ENCODE measurements at places on chromosomes 5 and 9.

DNA sequence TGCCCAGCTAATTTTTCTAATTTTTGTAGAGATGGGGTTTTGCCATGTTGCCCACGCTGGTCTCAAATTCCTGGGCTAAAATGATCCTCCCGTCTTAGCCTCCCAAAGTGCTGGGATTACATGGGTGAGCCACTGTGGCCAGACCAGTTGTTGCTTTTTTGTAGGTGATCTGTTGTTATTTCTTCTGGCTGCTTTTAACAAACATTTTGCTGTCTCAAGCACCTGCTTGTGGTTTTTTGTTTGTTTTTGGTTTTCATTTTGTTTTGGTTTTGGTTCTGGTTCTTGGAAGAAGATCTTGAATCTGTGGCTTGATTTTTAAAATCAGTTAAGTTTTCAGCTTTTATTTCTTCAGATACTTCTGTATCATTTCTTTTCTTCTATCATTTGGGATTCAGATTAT lies 21.1 kb downstream of the ERCC6L2 start:
- no peak for DNase-seq

DNA sequence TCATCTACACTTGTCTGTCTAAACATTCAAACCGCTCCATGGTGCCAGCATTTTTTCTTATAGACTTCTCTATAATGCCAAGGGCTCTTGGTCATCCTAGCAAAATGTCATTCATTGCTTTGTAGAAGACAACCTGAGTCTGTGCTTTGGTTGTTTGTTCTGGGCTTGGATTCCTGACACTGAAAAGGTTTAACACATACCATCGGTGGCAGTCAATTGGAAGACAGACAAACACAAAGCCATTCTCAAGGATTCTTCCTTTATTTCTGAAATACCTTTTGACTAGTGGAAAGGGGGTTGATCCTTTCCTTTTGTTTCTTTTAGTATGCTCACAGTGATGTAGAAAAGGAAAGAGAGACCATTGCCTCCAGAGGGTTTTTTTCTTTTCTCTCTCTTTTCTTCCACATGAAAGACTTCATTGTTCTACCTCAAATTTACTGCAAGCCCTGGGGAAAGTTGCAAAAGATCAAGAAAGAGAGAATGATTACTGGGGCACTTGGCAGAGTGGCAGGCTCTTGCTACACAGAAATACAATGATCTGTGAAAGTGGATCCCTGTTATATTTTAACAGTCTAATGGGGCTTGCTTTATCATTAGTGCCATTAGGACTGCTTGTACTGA lies 66.4 kb upstream of the TMC1 start:
- no peak for DNase-seq

- no peak for DNase-seq
Observed at GRCh38 chr5:72112389-72112788, 5.1 kb downstream of the MAP1B start.

DNA sequence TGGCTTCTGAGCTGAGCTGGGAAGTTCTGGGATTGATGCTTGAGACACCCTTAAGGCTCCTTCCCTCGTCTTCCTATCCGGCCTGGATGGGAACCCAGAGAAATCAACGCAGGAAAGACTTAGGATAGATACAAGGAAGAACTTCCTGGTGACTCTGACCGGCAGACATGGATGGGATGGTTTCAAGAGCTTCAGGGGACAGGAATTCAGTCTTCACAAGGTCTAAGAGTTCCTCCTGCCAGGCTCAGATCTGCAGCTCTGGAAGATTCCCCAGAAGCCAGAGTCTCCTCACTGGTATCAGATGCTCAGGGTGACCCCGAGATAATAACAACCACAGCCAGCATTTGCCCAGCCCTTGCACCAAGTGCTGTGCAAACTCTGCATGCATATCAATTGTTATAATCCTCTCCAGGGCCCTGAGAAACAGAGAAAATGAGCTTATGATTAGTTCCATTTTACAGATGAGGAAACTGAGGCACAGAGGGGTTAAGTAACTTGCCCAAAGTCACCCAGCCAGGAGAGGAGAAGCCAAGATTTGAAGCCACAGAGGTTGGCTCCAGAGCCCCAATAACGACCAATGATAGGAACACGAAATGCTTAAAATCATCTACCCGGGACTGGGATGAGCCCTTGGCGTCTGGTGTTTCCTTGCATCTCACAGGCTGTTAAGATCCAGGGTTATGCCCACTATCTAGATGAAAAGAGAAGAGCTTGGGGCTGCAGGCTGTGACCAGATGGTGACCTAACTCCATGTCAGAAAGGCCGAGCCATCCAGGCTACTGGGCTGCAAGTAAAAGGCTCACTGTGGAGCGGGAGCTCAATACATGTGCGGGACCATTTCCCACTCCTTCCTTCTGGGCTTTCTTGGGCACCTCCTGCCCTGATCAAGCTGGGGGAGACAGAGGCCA lies 119.8 kb downstream of the C9orf50 start:
- no peak for DNase-seq

DNA sequence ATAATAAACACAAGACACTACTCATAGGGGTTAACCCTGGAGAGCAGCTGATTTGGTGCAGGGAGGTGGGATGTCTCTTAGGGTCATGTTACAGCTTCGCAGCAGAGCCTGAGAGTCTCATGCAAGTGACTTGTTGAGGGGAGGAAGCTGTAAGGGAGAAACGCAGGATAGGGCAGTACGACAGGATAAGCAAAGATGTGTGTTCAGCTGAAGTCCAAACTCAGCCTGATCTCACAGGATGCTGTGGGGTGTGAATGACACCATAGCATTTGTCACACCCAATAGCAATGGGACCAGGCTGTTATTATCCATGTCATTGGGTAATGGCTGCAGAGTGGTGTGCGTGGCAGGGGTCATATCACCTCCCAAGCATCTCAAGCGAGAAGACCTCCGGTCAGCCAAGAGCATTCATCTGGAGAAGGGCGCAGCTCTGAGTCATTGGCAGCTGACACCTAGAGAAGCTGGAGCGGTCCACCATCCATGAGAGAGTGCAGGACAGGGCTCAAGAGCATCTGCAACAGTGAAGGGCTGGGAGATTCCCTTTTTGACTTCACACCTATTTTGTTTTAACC lies 49.2 kb upstream of the RPL26L1 start:
- DNase-seq: no peak

DNA sequence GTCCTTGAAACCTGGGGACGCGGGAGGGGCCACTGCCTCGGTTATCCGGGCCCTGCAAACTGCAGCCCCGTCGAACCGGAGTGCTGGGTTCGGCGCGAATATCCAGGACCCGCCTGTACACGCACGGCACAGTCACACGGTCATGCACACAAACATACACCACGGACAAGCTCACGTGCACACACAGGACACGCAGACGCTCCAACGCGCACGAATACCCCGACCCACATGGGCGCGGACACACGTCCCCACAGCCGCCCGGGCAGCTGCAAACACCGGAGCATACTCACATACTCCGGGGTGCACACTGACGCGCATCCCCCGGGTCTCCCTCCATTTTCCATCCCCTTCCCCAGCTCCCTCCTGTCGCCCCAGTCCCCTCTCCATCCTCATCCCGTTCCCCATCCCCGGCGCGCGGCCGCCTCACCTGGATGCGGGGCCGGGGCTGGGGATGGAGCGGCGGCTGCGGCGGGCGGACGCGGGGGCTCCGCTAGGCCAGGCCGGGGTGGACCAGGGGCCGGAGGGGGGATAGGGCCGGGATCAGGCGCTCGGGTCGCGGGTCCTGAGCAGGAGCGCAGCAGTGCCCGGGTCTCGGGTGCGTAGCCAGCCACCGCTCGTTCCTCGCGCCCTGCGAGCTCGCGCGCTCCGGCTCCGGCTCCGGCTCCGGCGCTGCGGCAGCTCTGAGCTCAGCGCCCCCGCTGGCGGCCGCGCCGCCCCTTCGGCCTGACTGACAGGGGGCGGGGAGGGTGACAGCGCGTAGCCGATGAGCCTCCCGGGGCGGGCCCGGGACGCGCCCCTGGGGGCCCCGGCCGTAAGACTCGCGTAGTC lies at the start of the genes EIF4E1B and SNCB:
TSS of gene EIF4E1B (plus strand) at position 823 of the 828 bp plus-strand sequence. CDS start 12,113 bp downstream, outside the sequence.
TSS of gene SNCB (minus strand) at position 682 of the 828 bp plus-strand sequence. CDS start 880 bp downstream, outside the sequence.
- DNase-seq: no peak

GRCh38 chr9:73162987-73163768 lies 11.5 kb downstream of the ANXA1 start:
- DNase-seq: no peak

- DNase-seq: no peak
Observed at GRCh38 chr5:113989278-113989912, 372.5 kb upstream of the KCNN2 start.

GRCh38 chr9:107462691-107463090 lies 26.9 kb downstream of the KLF4 start:
- DNase-seq: no peak

DNA sequence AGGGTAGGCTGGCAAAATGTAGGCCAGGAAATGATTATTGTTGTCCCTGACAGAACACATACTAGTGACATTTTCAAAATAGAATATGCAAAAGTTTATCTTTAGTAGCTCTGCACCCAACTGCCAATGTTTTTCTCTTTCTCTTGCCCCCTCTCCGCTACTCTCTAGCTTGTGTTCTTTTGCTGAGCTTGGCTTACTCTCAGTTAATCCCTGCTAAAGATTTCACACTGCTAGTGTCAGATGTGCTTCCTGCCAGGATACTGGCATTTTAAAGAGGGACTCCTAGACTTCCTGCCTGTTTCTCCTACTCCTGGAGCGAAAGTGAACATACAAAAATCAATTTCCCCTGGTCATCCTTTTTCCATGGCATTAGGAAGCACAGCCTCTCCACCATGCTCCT lies 260.5 kb downstream of the ARRDC3 start:
- DNase-seq: no peak

DNA sequence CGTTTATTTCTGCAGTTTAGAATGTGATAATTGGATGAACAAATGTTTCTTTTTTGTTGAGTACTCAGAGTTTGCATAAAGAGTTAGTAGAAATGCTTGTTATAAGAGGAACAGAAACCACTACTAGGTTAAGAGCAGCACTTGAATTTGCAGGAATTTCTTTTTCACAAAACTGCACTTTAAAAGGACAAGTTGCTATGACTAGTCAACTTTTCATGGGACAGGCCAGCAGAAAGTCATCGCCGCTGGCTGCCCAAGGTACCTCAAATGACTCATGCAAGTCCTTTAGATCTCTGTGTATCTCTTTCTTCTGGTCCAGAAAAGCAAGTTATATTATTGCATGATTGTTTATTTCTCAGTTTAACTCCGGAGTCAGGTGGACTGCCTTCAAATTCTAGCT lies 97.3 kb upstream of the HMHB1 start:
- no peak for DNase-seq

- no peak for DNase-seq
Observed at GRCh38 chr9:80078826-80079225, 507.1 kb downstream of the TLE4 start.

DNA sequence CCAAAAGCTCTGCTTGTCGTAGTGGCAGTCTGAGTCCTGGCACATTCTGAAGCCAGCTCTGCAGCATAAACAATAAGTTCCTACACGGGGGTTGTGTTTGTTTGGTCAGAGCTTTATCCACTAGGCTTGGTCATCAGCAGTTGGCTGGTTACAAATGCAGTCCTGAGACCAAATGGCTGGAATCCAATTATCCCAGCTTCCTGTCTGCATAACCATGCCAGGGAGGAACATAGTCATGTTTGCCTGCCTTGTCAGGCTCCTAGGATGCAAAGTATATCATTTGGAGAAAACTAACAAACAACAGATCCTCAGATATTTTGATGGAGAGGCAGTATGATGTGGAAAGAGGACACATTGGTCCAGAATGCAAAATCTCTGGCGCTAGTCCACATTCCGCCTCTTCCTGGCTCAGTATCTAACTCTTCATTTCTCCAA lies 85.8 kb downstream of the FBXO38 start:
- no peak for DNase-seq

- DNase-seq: no peak
Observed at GRCh38 chr5:137312011-137312410, 187.1 kb downstream of the SPOCK1 start.

DNA sequence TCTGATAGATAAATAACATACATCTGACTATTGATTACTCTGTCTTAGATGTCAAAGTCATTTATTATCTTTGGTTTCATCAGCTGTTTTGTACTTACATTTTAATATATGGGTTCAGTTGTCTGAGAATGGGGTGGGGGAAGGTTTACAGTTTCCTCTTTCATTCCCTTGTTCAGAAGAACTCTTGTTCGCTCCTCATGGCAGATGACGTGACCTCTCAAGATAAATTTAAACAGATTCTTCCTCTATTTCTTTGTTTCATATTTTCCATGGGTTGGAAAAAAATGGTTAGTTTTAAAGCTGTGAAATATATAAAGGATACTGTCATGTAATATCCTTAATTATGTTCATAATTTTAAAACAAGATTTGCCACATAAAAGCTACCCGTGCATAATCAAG lies 61.4 kb downstream of the TSSK1B start:
- DNase-seq: no peak

GRCh38 chr5:56311306-56311905 lies 78.3 kb upstream of the ANKRD55 start:
- DNase-seq: no peak

DNA sequence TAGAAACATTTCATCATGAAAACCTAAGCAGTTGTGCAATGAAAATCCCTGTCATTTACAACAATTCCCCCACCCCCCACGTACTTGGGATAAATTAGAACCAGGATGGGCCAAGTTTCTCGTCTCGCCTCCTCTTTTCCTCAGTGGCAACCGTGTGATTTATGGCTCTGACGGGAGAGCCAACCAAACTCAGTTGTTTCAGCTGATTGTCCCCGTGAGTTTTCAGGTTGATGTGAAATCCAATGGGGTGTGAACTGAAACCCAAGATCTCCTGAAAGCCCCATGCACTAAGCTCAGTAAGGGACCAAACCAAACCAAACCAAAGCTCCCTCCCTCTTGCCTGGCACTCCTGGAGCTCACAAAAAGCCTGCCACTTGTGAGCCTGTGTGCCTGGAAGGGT lies 138.7 kb upstream of the SLC24A2 start:
- no peak for DNase-seq

- no peak for DNase-seq
Observed at GRCh38 chr9:72271613-72272478, 93.2 kb downstream of the ZFAND5 start.

DNA sequence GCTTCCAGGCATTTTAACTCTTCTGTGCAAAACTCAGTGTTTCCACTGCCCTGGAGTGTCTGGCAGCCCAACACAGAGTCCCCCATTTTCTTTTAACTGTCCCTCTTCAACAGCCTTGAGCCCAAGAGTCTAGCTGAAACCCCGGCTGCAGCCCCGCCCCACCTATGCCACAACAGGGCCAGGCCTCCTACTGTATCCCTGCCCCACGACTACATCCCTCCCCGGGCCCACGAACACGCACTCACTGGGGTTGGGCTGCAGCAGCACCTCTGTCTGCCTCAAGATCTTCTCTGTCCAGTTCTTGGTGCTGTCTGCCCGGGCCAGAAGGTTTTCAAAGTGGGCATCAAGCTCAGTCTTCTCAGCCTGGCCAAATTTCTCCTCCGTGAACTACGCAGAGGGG lies 6.1 kb downstream of the SH3GLB2 start:
- DNase-seq: no peak

GRCh38 chr5:31707329-31707728 lies 68.4 kb downstream of the PDZD2 start:
- DNase-seq: no peak
